Caki2 (cell line): ENCODE measurements at places on chromosomes 2 and 18. TPM values are rescaled to one million over a fixed set of nuclear protein-coding genes. Genes with fewer than 3 reads are reported as not detected.

- peak; percentile 65 for DNase-seq
These were observed 75.5 kb upstream of the ZNF532 start for GRCh38 chr18:58788971-58789875.

DNA sequence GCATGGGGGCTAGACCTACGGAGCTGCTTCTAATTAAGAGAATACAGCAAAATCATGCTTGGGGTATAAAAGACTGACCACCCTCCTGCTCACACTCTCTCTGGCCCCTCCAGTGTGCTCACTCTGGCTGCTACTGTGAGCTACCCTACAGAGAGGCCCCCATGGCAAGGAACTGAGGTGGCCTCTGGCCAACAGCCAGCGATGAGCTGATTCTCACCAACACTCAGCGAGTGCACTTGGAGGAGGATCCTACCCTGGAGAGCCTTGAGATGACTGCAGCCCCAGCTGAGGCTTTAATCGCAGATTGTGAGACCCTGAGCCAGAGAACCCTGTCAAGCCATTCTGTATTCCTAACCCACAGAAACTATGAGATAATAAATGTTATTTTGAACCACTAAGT lies 88.2 kb downstream of the GFPT1 start:
- no peak for DNase-seq

DNA sequence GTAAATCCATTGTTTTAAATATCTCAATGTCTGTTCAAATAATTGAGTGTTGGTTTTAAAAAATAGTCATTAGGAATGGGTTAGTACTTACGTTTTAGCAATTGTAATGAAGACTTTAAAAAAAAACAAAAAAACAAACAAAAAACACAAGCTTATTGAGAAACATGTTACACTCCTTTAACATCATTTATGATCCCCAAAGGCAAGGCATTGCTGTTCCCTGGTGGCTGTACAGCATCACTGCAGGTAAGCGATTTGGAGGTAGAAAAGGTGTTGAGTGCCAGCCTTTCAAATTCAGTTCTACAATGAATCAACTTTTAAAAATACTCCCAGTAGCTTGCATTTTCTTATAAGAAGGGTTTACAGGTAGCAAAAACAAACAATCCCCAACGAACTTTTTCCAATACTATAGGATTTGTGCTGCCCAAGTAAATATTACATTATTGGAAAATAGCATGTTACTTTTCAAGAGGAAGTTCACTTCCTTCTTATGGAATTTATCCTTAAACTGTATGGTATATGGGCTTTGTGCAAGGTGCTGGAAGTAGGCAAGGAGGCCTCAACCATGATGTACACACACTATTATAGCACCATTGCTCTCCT lies 27.5 kb downstream of the CNRIP1 start:
- peak; percentile 3 for DNase-seq

GRCh38 chr2:74585406-74586185 lies 31.1 kb downstream of the DOK1 start:
- DNase-seq: no peak

- peak; percentile 41 for DNase-seq
These were observed 276.3 kb downstream of the AFF3 start for GRCh38 chr2:99865818-99866676.

DNA sequence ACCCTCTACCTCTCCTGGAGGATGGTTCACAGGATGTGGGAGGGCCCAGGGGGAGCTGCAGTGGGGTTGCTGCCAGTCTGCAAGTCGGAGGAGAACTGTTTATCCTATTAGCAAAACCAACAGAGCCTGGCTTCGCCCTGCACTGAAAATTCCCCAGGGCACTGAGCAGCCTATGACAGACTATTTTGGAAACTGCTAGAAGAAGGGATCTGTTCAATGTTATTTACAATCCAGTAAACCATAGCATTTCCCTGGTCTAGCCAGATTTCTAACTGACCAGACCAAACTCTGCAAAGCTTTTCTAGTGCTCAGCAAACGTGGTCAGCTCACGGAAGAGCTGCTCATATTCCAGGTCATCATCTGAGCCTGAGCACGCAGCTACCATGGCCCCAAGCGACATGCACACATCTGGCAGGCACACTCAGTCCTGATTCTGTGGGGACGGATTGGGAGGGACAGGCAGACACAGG lies 64.8 kb upstream of the PID1 start:
- DNase-seq: no peak

GRCh38 chr2:200471324-200471848 lies 38.5 kb downstream of the KCTD18 start:
- DNase-seq: peak; percentile 52

DNA sequence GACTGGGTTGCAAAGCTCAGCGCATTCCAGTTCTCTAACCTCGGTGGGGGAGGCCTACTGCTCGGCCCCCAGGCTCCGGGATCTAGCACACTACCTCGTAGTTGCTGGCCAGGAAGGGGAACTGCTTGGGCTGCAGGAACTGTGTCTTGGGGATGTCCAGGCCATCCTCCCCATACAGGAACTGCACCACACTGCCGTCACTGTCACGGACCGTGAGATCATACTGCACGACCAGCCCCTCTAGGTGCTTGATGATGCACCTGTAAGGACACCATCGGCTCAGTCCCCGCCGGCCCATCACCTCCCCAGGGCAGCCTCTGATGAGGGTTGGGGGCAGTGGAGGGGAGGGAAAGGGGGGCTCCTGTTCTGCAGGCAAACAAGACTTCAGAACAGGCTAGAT lies 61.6 kb downstream of the POLR1A start:
- DNase-seq: no peak

DNA sequence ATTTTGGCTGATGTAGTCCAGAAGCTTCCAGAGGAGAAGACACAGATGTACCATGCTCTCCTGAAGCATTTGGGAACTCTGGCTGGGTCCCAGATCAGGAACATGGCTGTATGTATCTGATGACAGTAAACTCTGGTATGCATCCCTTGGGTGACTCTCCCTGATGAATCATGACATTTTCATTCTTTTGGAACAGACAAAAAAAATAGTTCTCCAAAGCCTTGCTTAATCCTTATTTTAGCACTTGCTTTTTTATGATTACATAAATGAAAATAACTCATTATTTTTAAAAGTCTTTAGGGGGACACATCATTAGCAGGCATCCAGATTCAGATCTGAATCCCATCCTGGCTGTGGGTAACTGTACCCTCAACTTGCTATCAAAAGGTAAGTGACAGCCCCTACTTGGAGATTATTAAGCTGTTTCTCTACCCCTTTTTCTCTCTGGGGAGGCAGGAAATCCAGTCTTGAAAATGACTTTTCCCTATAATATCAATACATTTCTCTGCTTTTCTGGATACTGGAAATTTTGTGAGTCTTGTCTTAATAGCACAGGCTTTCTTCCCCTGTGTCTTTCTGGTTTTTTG lies 23.3 kb downstream of the AOX1 start:
- peak; percentile 39 for DNase-seq

GRCh38 chr2:188940171-188940570 lies 34.0 kb upstream of the COL3A1 start:
- DNase-seq: no peak

- no peak for DNase-seq
These were observed 35.1 kb upstream of the VPS54 start for GRCh38 chr2:64054161-64054915.

DNA sequence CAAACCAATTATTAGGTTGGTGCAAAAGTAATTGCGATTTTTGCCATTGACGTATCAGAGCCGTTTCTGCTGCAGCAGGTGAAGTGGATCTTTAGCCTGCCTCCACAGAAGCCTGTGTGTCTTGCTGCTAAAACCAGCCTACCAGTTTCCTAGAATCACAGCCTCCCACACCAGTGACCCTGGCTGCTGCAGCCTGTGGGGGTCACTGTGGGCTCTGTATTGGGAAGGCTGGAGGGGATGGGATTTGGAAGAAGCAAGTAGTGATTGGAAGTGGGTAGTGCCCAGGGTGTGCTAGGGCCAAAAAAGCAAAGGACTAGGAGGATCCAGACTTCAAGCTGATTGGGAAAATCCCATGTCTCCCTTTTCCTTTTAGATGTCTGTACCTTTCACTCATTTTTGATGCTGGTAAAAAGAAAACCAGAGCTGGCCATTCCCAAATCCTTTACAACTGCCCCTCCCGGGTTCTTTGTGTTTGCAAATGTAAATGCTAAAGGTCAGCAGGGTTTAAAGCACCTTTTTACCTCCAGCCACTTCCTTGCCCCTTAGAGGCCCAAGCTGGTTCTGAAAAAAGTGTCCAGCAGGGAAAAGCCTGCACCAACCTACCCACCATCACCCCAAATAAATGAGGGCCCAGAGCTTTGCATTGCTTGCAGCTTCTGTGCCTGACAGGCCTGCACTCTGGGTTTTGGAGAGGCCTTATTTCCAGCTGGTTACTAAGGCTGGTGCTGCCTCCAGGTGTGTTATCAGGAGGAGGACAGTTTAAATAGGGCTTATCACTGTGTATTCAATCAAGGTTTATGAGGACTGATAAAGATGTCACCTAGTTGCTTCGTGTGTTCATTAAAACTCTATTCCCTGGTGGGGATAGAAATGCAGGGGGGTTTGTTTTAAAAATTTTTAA lies 172.0 kb downstream of the MIB1 start:
- no peak for DNase-seq

DNA sequence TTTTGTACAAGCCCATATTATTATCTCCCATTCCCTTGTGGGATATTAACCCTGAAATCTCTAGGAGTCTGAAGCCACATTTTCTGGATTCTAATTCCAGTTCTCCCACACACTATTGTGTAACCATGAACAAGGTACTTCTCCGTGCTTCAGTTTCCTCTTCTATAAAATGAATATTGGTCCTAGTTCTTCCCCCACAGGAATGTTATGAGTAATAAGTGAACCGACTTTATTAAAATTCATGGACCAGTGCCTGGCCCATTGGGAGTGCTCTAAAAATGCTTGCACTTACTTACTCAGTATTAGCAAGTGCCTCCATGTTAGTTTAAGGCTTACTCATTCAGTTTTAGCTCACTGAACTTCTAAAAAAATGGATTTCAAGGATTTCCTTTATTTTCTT lies 1.4 kb upstream of the ACMSD start:
- peak; percentile 83 for DNase-seq

GRCh38 chr2:232488097-232488711 lies 570 bp upstream of the ECEL1 start:
- no peak for DNase-seq

- peak; percentile 25 for DNase-seq
These were observed 19.6 kb downstream of the RSAD2 start for GRCh38 chr2:6896930-6897759.

GRCh38 chr2:73212448-73213176 lies 1.4 kb upstream of the SMYD5 start:
- DNase-seq: peak; percentile 66

DNA sequence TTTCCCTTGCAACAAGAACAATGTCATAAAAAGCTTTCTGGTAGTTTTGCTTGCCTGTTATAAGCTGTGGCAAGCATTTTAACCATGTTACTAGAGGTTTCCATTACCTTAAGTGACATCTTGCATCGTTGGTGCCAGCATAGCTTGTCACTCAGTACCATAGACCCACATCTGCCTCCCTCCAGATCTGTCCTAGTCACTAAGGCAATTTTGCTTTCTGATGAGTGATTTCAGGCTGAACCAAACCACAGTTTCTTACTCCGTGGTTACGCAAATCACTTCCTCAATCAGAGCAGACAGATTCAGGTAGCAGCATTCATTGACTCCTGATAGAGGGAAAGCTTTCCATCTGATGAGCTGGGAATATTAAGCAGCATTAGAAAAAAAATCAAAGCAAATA lies 1057.5 kb upstream of the FAM98A start:
- no peak for DNase-seq

GRCh38 chr2:3242747-3243369 lies 134.8 kb downstream of the EIPR1 start:
- DNase-seq: no peak

DNA sequence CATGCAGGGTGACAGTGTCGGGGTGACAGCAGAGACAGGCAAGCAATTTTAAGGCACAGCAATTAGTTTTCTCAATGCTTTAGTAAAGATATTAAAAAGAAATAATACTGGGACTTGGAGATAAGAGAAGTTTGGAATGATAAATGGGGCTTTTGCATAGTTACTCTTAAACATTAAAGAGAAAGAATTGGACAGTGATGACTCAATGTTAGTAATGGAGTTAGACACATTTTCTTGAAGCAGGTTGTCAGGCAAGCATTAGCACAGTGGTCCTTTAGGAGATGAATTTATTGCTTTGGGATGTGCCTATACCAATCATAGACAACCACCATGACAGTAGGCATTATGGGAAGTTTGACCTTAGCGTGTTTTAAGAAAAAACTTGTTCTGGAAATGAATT lies 228.3 kb upstream of the RAB12 start:
- no peak for DNase-seq

DNA sequence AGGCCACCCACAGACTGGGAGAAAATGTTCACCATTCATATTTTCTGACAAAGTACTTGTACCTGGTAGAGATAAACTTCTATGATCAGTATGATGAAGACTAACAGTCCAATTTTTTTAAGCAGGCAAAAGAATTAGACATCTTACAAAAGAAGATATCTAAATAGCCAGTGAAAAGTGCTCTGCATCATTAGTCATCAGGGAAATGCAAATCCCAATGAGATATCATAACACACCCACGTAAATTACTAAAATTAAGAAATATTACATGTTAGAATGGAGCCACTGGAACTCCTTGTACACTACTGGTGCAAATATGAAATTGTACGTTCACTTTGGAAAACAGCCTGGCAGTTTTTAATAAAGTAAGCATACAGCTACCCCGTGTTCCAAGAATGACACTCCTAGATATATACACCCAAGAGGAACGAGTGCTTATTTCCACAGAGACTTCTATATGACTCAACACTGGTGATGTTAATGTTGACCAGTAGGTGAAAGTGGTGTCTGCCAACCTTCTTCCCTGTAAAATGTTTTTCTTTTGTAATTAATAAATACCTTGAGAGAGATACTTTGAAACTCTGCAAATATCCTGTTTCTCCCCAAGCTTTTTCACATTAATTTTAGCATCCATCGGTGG lies 80.3 kb downstream of the NPAS2 start:
- no peak for DNase-seq

- no peak for DNase-seq
These were observed 993.6 kb upstream of the NXPH2 start for GRCh38 chr2:139773720-139774277.

- no peak for DNase-seq
These were observed 25.7 kb downstream of the TPO start for GRCh38 chr2:1438972-1439371.

- DNase-seq: no peak
These were observed 214.4 kb downstream of the SRBD1 start for GRCh38 chr2:45396671-45397070.

DNA sequence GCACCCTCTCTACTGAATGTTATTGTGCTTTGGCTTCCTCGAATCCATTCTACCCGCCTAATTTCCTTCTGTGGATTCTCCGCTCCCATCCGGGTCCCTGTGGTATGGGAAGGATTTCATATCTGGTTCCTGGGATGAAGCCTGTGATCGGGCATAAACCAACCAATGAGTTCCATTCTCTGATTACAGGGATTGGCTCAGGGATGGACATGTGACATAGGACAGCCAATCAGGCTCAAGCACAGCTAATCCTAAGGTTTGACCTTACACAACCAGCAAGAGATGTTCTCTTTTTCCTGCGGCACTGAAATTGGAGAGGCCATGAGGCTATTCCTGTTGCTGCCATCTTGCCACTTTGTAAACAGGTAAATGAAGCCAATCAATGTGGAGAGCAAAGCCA lies 168.1 kb upstream of the SMAD2 start:
- no peak for DNase-seq

The IL1RN gene
- total RNA-seq: 0.78 and 2.6 TPM in 2 replicates

The RAX gene
- not detected in 2 replicates for total RNA-seq

The UGT1A10 gene
- total RNA-seq: not detected in 2 replicates

The EFEMP1 gene
- 10.0 TPM in 2 replicates for total RNA-seq

The EPB41L5 gene
- total RNA-seq: 4.8 and 16.5 TPM in 2 replicates

The CD207 gene
- total RNA-seq: not detected in 2 replicates

The TEX261 gene
- total RNA-seq: 33.2 and 57.8 TPM in 2 replicates

The CRACDL gene
- total RNA-seq: not detected in 2 replicates

The FOXD4L1 gene
- not detected in 2 replicates for total RNA-seq

The CXCR1 gene
- not detected in 2 replicates for total RNA-seq

The AQP4 gene
- not detected in 2 replicates for total RNA-seq
